ENCODE measurements at places on chromosomes 4 and X.
A peak's percentile ranks its signal among the peaks of the same experiment; 100 is the strongest.

DNA sequence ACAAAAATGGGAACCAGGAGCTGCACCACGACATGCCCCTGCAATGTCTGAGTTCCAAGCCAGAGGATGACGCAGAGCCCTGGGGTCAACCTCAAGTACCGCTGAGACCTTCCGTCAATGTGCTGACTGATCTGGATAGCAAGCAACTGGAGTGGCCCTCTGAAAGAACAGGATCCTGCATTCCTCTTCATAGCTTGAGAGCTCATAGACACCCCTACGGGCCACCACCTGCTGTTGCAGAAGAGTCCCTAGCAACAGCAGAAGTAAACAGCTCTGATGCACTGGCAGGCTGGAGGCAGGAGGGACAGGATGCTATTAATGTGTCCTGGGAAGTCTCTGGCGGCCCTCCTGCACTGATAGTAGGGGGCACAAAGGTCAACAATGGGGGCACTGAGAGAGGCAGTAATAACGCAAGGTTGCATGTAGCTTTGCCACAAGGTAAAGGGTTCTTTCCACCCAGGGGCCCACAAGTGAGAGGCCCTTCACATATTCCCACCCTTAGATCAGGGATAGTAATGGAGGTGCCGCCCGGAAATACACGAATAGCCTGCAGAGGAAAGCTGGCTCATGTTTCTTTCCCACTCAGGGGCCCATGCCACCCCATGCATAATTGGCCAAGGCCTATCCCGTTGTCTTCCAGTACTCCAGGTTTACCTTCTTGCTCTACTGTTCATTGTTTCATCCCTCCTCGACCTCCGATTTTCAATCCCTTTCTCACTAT is 1.3 kb downstream of the PRR32 start:
- no peak for DNase-seq

DNA sequence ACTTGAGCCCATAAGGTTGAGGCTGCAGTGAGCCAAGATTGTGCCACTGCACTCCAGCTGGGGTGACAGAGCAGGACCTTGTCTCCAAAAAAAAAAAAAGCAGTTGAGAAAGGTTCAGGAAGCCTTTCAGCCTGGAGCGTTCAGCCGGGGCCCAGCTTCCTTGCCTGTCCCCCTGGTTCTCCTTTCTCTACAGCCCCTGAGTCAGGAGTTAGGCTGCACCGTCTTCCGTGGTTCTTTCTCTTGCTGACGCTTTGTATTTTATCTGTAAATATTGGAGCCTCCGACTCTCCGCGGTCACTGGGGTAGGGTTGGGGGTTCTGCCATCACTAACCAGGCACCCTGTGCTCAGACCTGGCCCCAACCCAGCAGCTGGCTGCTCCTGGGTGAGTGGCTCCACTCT is 13.8 kb upstream of the UVSSA start:
- no peak for DNase-seq

- no peak for DNase-seq
These were observed 72.7 kb upstream of the C4orf50 start for GRCh38 chr4:6090931-6091330.

- no peak for DNase-seq
These were observed 13.3 kb downstream of the NKX3-2 start for GRCh38 chr4:13530823-13531624.

DNA sequence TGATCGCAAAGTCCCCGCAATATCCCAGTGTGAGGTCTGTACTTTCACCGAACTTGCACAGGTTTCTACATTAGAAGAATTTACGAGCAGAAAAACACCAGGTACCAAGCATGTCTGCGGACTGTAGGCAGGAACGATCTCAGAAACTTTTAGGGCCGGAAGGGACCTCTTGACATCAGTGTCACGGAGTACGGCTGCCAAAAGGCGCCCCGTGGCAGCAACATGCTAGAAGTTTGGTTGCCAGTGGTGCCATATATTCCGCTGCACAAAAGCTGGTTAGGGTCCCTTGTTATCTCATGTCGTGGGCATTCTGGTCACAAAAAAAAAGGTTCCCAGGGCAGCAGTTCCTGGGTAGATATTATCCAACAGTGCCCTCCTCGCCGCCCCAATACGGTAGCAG is 61.0 kb upstream of the DCAF8L1 start:
- DNase-seq: no peak

DNA sequence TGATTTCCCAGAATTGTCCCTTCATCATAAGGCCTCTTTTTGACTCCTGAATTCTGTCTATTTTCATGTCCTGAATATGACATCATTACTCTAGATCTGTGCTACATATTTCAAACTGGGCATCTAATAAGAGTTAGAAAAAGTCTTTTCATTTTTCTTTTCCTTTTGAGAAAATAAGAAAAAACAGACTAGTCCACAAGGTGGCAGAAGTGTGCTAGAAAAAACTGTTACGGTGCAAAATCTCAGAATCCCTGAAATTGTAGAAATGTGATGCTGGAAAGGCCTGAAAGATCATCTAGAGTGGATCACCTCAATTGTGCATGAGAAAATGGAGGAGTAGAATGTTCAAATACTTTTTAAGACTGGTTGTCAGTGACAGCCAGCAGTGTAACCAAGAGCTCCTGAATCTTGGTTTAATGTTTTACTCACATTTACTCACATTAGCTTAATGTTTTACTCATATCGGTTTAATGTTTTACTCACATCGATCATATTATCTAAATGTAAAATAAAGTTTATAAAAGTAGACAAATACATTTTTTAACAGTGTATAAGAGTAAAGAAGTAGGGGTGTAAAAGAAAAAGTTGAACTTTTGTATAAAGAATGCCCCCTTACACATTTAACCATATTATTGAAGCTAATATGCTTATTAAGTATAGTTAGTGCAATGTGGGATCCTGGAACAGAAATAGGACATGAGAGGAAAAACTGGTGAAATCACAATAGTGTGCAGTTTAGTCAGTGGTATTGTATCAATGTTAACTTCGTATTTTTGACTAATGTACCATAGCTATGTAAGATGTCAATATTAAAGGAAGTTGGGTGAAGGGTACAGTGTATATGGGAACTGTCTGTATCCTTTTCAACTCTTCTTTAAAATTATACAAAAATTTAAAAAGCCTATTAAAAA is 15.2 kb downstream of the ASB11 start:
- peak; percentile 2 for DNase-seq

GRCh38 chr4:181307824-181308223 is 935.4 kb upstream of the TENM3 start:
- no peak for DNase-seq

DNA sequence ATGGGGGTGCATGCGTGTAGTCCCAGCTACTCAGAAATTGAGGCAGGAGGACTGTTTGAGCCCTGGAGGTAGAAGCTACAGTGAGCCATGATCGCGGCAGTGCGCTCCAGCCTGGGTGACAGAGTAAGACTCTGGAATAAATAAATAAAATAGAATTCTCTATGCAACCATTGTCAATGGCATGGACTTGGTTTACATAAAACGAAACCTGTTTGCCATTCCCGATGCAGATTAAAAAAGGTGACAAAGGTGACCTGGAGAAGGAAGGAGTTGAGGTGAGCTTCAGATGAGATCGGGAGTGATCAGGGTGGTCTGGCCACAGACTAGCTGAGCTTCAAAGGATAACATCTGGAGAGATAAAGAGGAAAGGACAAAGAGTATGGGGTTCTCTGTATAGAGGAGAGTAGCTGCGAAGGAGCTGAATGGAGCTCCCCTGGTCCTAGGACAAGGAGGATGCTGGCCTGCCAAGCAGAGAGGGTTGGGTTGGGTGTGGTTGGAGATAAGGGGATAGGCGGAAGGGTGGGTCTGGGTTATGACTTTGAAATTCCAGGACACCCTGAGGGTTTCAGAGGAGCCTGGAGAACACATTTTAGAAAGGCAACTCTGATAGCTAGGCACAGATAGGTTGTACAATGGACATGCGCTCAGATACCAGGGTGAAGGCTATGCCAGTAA is 98.6 kb downstream of the RBM47 start:
- DNase-seq: no peak

DNA sequence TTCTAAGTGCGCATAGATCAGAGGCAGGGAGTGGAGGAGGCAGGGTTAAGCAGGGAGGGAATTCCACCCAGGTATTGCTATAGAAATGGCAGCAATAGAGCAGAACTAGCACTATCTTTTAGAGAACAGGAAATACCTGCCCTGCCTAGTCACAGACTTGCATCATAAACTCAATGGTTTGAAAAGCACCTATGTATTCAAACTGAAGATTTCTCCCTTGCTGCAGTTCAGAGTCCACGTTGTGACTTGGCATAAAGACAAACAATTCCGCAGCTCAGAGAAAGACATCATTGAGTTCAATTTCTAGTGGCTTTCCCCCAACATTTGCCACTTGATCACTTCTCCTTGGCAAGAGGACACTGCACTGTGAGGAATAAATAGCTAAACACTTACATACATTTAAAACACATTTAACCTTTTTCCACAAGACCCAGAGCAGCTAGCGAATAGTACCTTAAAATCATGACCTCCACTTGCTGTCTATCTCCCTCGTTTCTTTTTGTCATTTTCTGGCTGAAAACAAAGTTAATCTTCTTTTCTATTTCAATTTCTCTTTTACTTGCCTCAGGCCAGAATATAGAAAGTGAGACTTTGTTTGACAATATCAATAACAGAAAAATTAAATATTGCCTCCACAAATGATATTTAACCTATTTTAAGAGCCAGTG is 42.4 kb downstream of the SLC7A11 start:
- DNase-seq: no peak

GRCh38 chr4:7198440-7199128 is 6.2 kb downstream of the SORCS2 start:
- DNase-seq: no peak

DNA sequence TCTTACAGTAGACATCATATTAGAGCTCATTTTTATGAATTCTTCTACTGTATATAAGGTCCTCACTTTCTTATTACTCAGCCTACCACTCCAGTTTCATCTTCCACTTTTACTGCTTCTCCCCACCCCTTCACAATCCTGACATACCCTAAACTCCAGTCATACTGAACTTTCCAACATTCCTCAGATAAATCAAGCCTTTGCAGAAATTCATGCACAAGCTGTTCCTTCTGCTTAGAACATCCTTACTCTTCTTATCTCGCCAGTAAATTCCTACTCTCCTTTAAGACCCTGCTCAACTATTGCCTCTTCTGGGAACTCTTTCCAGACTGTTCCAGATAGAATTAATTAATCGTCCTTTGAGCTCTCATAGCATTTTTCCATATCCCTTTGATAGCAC is 24.8 kb downstream of the RTL9 start:
- DNase-seq: no peak

DNA sequence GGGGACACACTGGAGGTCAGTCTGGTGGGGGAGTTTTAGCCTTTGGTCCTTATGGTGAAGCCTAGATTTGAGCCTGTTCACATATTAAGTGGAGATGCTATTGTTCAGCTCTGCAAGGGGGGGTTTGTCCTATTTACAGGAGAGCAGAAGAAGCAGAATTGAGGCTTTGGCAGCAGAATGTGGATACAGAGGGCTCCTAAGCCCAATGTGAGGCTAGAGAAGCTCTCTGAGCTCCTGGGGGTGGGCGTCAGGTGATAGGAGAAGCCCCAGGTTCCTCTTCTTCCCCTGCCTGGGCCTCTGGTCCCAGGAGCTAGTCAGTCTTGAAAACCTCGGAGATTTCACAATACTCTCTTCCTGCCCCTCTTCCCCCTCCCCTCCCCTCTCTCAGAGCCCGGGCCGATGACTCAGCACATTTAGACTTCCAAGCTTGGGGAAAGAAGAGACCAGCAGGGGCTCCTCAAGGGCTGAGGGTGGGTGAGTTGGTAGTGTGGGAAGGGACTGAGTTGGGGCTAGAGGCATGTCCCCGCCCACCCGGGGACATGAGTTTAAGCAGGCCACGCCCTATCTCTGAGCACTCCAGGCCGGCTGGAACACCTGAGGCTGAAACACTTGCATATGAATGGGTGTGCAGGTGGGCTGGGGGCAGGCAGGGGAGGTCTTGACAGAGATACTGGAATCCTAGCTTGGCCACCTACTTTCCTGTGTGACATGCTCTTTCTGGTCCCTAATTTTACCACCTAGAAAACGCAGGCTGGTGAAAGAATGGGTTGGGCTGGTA is 3.4 kb downstream of the TFE3 start:
- peak; percentile 62 for DNase-seq

DNA sequence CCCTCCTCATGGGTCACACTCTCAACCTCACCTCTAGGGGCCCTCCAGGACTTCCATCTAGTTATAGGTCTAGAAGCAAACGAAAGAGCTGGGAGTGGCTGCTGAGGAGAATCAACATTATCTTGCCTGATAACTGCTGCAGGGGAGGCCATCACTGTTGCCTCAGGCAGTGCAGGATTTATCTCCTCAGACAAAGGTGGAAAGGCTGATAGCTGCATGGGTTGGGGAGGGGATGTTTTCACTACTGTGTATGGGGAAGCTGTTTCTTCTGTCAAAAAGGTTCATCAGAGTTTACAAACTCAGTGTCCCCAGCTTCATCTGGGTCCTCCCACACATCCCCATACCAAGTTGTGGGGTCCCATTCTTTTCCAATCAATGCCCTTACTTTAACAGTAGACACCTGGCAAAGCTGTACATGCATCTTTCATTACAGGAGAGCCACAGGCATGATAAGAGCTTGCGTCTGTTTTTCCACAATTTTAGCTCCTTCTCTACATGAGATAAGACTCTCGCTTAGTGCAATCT is 17.6 kb upstream of the PRDM8 start:
- no peak for DNase-seq

DNA sequence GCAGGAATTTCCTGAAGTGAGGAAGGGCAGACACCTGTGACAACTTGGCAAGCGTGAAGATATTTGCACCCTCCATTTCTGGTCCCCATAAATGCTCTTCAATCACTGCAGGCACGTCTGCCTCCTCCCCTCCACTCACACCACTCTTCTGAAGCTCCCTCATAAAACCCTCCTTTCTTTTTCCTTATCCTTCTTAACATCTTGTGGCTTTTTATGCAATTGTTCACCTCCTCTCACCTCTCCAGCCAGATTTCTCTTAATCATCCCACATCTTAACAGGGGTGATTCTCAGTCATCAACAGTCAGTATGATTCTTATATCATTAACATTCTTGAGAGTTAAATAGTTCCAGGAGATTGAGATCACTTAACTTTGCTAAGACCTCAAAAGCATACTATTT is 277.4 kb downstream of the SPRY1 start:
- no peak for DNase-seq

- DNase-seq: no peak
These were observed 172.8 kb upstream of the CXCL13 start for GRCh38 chr4:77432717-77433417.

GRCh38 chr4:48403779-48404178 is 62.5 kb downstream of the SLAIN2 start:
- DNase-seq: no peak

GRCh38 chr4:22689428-22689827 is 3.3 kb upstream of the GBA3 start:
- no peak for DNase-seq

GRCh38 chrX:120464411-120464810 is 4.7 kb downstream of the LAMP2 start:
- DNase-seq: no peak

DNA sequence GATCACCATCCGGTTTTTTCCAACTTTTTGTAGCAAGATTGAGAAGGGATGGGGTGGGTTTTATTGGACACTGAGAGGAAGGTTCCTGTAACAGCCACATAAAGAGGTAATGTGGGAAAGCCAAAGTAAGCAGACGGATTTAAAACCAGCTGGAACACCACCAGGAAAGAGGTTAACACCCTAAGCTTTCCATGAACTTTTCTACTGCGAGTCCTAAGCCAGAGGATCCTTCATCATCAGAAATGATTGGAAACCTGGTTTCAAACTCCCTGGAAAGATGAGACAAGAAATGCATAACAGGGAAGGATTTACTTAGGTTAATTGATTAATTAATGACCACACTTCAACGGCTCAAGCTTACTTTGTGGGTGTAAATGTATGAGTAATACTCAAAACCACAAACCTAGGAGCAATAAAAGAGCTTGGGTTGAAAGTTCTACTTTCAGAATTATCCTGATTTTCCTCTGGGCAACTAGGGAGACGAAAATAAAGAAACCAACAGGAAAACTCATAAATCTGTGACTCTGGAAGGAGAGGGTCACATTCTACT is 91.5 kb downstream of the COX18 start:
- DNase-seq: no peak

Measured in CD4-positive, alpha-beta T cell treated with Interleukin-17A for 1 hour (primary cell).